Endothelial cell (in vitro differentiated cells): ENCODE measurements at places on chromosomes 16 and 17. TPM values are rescaled to one million over a fixed set of nuclear protein-coding genes. Genes with fewer than 3 reads are reported as not detected.

LPO gene
- 0.31 TPM for total RNA-seq

EEF2KMT gene
- 6.7 TPM for total RNA-seq

CIBAR2 gene
- not detected for total RNA-seq

KRTAP3-1 gene
- not detected for total RNA-seq

DBNDD1 gene
- 36.8 TPM for total RNA-seq

MYH11 gene
- 0.51 TPM for total RNA-seq

DNA sequence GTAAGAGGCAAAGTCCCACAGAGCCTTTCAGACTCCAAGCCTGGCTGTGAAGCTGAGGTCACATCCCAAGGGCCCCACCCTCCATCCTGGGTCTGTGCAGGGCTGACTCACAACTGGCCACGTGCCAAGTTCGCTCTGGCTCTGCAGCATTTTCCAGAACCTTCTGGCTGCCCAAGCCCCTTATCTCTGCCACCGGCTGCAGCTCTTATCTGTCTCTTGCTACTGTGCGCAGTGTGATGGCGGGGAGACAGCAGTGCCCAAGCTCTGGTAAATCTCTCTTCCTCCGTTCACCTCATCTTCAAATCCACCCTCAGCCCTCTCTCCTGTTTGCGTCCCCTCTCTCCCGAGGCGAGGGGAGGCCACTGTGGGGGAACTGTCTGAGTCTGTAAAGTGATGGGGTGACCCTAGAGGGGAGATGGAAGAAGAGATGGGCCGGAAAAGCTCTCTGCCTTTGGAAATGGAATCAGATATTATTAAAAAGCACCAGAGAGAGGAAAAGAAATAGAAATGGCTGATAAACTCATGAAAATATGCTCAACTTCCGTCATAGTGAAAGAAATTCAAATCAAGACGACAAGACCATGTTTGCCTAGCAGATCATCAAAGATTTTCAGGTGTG is 162.7 kb upstream of the CDC42EP4 start:
- H3K4me1 ChIP-seq, result no peaks in the 10 kb centered on the region
- H3K36me3 ChIP-seq, result no peaks in the 10 kb centered on the region
- H3K27ac ChIP-seq, result no peak overlapping the region

GRCh38 chr17:82835766-82836512 is 3.9 kb downstream of the ZNF750 start:
- H3K4me3 ChIP-seq, result no peak overlapping the region
- H3K4me1 ChIP-seq, result peaks cover 28% of the 10 kb centered on the region
- no peak for DNase-seq
- peaks cover 9% of the 10 kb centered on the region for H3K36me3 ChIP-seq

GRCh38 chr17:76270770-76271668 is 5.9 kb downstream of the UBALD2 start:
- peak overlapping the region; percentile 36 for H3K27ac ChIP-seq
- H3K4me3 ChIP-seq, result no peak overlapping the region
- no peak for DNase-seq
- H3K27me3 ChIP-seq, result peaks cover 26% of the 10 kb centered on the region
- peaks cover 7% of the 10 kb centered on the region for H3K36me3 ChIP-seq

DNA sequence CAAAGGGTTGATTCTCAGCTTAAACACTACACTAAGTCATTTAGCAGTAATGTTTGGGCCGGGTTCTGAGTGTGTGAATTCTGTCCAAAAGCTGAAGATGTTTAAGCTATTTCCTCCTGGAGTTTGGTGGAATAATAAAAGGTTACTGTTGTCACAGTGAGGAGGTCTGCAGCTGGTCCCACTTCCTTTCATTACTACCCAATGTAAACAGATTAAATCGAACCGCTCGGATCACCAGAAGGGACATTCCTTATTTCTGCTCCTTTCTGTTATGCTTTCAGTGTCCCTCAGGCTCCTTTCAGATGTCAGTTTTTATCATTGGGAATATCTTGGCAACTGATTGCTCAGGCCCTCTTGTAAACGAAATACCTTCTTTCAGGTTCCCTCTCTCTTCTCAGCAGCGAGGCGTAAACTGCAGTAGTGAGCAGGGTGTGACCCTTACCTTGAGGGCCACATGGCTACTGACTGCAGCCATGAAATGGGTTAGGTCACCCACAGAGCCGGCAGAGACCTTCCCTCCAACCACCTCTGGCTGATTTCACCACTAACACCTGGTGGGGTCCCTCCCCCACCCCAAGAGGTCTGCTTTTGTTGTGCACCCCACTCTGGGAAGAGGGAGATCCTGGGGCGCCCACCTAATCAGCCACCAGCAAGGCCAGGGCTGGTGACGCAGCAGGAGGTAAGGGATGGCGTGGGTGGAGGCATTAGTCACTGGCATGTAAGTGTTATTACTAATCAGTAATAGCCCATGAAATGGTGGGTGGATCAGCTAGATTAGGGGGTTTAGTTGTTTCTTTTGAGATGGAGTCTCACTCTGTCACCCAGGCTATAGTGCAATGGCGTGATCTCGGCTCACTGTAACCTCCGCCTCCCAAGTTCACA is 117.6 kb downstream of the VPS53 start:
- peaks cover 46% of the 10 kb centered on the region for H3K36me3 ChIP-seq
- peaks cover 6% of the 10 kb centered on the region for H3K4me1 ChIP-seq
- DNase-seq, result no peak
- H3K27ac ChIP-seq, result no peak overlapping the region

DNA sequence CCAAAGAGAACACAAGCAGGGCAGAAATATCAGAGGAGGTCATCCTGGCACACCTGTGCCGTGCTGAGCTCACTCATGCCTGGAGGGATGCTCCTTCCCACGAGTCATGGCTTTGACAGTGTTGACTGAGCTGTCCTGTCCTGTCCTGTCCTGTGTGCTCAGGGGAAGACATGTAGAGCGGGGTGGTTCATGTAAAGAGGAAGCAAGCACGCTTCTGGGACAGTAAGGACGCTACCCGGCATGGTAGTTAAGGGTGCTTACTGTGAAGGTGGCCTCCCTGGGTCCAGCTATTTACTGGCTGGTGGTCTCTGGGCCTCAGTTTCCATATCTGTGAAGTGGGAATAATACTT is 398 bp downstream of the LGALS9 start:
- no peaks in the 10 kb centered on the region for H3K27me3 ChIP-seq
- peaks cover 3% of the 10 kb centered on the region for H3K4me1 ChIP-seq
- no peak overlapping the region for H3K4me3 ChIP-seq
- H3K36me3 ChIP-seq, result peaks cover 9% of the 10 kb centered on the region

DNA sequence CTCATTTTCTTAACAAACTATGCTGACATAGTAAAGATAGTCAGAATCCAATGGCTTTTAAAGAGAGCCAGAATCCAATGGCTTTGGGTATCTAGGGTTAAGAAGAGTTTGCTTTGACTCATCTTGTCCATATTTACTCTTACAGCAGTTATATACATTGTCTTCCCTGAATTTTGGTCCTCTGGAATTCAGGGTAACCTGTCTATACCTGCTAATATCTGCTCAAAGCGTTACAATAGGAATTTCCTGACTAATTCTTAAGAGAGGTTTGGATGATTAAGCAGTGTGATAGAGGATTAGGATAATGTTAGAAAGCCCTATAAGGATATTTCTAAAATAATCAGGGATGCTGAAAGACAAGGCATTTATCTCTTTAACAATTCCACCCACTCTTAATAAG is 2.0 kb upstream of the CDH8 start:
- H3K36me3 ChIP-seq, result no peaks in the 10 kb centered on the region
- H3K27me3 ChIP-seq, result peaks cover 14% of the 10 kb centered on the region
- no peak overlapping the region for H3K4me3 ChIP-seq
- peaks cover 10% of the 10 kb centered on the region for H3K4me1 ChIP-seq
- H3K27ac ChIP-seq, result no peak overlapping the region

- no peak overlapping the region for H3K27ac ChIP-seq
- H3K4me1 ChIP-seq, result no peaks in the 10 kb centered on the region
- H3K36me3 ChIP-seq, result peaks cover 10% of the 10 kb centered on the region
- H3K4me3 ChIP-seq, result no peak overlapping the region
- no peaks in the 10 kb centered on the region for H3K27me3 ChIP-seq
Observed at GRCh38 chr17:31249835-31250141, 47.3 kb downstream of the OMG start.

- peaks cover 9% of the 10 kb centered on the region for H3K36me3 ChIP-seq
- H3K27ac ChIP-seq, result no peak overlapping the region
- H3K4me1 ChIP-seq, result no peaks in the 10 kb centered on the region
- H3K4me3 ChIP-seq, result no peak overlapping the region
- peaks cover 1% of the 10 kb centered on the region for H3K27me3 ChIP-seq
Observed at GRCh38 chr16:47640661-47641060, 179.5 kb downstream of the PHKB start.

DNA sequence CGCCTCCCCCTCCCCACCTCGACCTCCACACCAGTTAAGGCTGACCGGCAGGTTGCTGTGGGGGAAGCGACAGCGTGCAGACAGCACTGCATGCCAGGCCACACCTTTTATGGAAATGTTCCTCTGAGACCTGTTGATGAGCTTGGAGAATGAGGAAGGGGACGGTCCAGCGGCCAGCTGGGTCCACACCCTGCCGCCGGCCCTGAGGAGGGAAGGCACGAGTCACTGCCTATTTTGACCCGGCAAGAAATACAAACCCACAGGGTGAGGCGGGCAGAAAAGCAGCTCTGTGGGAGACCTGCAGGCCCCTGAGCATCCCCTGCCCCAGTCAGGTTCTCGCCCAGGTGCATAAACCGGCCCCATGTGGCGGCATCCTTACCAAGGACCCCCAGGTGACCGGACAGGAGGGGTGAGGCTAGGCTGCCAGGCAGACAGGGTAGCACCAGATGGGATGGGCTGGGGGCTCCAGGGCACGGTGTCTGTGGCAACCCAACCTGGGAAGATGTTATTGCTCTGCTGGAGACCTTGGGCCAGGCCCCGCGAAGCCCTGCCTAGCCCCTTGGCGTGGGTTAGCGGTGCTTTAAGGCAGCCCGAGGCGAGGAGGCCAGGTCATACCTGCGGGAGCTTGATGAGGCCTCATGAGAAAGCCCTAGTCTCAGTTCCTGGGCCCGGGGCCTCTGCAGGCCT is 12.7 kb downstream of the NATD1 start:
- DNase-seq, result no peak
- H3K4me3 ChIP-seq, result no peak overlapping the region
- no peaks in the 10 kb centered on the region for H3K4me1 ChIP-seq
- peaks cover 12% of the 10 kb centered on the region for H3K27me3 ChIP-seq
- no peak overlapping the region for H3K27ac ChIP-seq

- no peak overlapping the region for H3K4me3 ChIP-seq
- no peak for DNase-seq
- peaks cover 21% of the 10 kb centered on the region for H3K4me1 ChIP-seq
- H3K27ac ChIP-seq, result no peak overlapping the region
- peaks cover 11% of the 10 kb centered on the region for H3K27me3 ChIP-seq
- no peaks in the 10 kb centered on the region for H3K36me3 ChIP-seq
Observed at GRCh38 chr16:66150698-66151482, 215.6 kb upstream of the CDH5 start.

GRCh38 chr17:74807925-74808324 is 31.8 kb upstream of the NAT9 start:
- no peaks in the 10 kb centered on the region for H3K4me1 ChIP-seq
- H3K27ac ChIP-seq, result no peak overlapping the region
- H3K36me3 ChIP-seq, result peaks cover 30% of the 10 kb centered on the region
- no peak for DNase-seq
- H3K4me3 ChIP-seq, result no peak overlapping the region
